ENCODE measurements at places on chromosomes 5 and 9. TPM values are rescaled to one million over a fixed set of nuclear protein-coding genes. Genes with fewer than 3 reads are reported as not detected.

Gene ECM2
- 2.1 TPM for total RNA-seq

Gene EXOSC2
- total RNA-seq: 37.6 TPM

Gene CER1
- not detected for total RNA-seq

Gene PCDHGB7
- 2.2 TPM for total RNA-seq

Gene SOHLH1
- total RNA-seq: not detected

Gene OR1J2
- total RNA-seq: not detected

Gene ZNG1F
- total RNA-seq: 15.5 TPM

Gene KIAA0825
- total RNA-seq: 9.3 TPM

Gene SH3PXD2B
- total RNA-seq: 19.2 TPM

Gene IL3
- total RNA-seq: not detected

Gene ANKRD18B
- 5.9 TPM for total RNA-seq

Gene ALAD
- 4.9 TPM for total RNA-seq

Gene CDH12
- not detected for total RNA-seq

Gene NOTCH1
- total RNA-seq: 237 TPM

Gene PCDHB15
- total RNA-seq: 0.33 TPM

Gene TOR4A
- total RNA-seq: 1.5 TPM

Gene DMRT2
- total RNA-seq: not detected

Gene SNCB
- not detected for total RNA-seq

Gene AQP7
- not detected for total RNA-seq

Gene IFNA8
- not detected for total RNA-seq

Gene IFNA21
- total RNA-seq: not detected

Gene PRKAA1
- 55.7 TPM for total RNA-seq

Gene NXNL2
- total RNA-seq: 1.0 TPM

Gene TDRD7
- 6.3 TPM for total RNA-seq
